ENCODE measurements at places on chromosomes 2 and 18. TPM values are rescaled to one million over a fixed set of nuclear protein-coding genes. Genes with fewer than 3 reads are reported as not detected.

DNA sequence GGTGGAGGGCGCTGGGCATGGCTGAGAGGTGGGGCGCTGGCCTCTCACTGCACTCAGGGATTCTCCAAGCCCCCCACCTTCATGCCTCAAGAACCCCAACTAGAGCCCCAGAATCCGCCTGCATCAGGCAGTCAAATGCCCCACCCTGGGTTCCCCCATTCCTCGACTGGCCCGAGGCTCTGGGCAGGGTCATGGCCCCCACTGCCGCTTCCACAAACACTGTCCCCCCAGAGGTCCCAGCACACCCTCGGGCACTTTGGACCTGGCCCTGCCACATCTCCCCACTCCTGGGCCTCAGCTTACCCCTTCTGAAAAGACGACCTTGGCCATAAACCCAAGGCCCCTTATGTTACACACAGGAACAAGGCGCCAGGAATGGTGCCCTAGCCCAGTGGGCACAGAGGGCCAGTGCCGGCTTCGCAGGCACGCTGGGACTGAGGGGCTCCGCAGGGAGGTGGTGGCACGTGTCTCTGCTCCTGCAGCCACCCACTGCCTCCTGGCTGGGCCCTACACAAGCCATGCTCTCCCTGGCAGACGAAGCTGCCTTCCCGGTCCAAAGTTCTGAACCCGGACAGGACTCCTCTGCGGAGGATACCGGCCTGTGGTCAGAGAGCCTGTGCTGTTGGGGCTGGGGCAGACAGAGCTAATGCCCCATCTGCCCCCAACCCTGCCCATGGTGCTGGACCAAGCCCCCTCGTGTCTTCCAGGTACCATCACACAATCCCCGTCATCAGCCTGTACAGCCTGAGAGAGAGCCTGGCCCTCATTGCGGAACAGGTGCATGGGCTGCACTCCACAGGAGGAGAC lies 6.8 kb downstream of the AGXT start:
- DNase-seq = no peak

DNA sequence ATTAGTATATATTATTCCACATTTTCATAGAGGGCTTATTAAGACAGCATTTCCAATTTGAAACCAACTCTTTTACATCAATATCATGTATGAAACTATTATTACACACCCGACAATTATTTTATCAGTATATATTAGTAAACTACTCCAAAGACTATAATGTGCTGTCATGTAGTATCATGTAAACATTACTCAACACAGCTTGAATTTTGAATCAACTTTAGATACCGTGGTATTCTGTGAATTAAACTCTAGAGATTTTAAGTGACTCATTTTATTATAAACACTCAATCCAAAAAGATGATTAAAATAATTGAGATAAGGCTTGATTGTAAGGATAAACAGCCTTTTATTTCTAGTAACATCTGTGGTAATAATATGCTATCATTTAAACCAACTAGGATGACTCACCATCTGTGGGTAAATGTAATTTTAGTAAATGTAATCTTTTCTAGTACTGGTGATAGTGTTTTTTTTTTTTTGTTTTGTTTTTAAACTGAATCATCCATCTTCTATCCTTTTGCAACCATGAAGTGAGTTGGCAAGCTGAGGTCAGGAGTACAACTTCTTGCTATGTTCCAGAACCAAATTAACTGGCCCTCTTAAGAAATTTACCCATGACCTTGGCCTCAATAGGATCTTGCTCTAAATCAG lies 144.3 kb upstream of the SMAD7 start:
- DNase-seq = no peak

The ZNF521 gene
- 43.7 TPM for polyA plus RNA-seq

The LYPD1 gene
- polyA plus RNA-seq = 5.8 TPM

- no peak for DNase-seq
Measured at GRCh38 chr18:22544626-22545025, 126.9 kb upstream of the CTAGE1 start.

DNA sequence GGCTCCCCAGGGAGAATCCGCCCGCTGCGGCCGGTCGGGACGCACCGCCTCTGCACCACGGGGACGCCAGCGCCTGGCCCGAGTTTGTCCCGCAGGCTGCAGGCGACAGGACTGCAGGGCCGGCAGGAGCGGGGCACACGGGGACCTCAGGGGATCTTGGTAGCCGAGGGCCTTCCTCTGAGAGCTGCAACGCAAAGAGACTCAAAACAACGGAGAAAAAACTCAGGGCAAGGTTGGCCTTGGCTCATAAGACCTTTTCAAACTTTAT lies 79.7 kb downstream of the ARHGEF4 start:
- DNase-seq = no peak

GRCh38 chr2:119659601-119660342 lies 19.2 kb upstream of the TMEM177 start:
- no peak for DNase-seq

- no peak for DNase-seq
Measured at GRCh38 chr2:7071916-7072556, 154.8 kb downstream of the RNF144A start.

The BBS5 gene
- 6.7 TPM for polyA plus RNA-seq

DNA sequence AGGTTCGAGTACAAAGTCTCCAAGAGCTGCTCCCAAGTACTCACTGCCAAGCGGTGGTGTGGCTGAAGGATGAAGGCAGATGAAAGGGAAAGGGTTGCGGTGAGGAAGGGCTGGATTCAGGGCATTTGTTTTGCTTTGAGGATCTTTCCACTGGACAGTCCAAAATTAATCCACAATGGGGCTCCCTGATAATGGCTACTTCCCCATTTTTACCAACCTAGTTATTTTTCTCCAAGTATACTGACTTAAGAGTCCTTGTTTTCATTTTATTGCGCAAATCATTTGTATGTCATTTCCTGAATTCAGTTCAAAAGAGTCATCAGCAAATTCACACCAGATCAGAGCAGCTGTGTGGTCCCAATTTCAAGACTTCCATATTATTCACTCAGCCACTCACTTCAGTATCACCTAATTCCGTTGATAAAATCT lies 464 bp upstream of the SESTD1 start:
- DNase-seq = no peak

DNA sequence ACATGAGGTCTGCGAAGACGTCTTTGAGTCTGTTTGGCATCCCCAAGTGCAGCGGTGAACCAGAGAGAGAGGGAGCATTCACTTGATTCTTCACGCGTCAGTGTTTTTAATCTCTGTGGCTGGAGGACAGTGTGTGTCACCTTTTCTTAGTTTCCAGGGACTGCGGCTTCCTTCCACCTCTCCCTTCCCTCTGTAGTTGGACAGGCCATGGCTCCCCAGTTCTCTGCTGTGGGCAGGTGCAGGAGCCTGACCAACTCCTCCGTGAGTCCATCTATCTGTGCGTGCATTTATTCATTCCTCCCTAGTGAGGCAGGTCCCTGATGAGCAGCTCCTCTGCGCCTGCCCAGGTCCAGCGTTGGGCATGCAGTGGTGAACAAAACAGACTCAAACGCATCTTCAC lies 42.9 kb downstream of the AGAP1 start:
- no peak for DNase-seq

The EVX2 gene
- not detected for polyA plus RNA-seq

DNA sequence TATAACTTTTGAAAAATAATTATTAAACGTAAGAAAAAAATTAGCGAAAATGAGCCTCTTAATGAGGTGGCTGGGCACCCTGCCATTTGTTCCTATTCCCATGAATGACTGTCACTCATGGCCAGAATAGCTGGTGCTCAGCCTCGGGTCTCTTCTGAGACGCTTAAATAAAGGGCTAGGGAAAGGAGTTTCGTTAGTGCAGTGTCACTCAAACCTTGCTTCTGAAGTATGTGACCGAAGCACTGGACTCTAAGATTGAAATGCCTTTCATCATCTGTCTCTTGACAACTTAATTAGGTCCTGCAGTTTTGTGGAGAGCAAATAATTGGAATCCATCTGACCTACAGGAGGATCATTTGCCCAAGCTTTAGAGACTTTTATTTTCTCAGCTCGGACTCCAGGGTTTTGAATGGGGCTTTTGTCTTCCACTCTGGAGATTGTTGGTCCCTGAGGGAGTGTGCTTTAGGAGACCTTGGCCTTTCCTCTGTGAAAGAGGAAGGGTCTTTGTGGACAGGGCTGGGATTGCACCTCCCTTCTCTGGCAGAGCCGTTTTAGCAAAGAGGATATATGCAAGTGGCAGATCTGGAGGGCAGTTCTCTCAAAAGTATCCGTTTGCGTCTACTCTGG lies 42.3 kb upstream of the FHOD3 start:
- DNase-seq = no peak

GRCh38 chr2:220315098-220315823 lies 687.8 kb downstream of the SLC4A3 start:
- no peak for DNase-seq

- no peak for DNase-seq
Measured at GRCh38 chr2:138084206-138084605, 119.9 kb downstream of the HNMT start.

DNA sequence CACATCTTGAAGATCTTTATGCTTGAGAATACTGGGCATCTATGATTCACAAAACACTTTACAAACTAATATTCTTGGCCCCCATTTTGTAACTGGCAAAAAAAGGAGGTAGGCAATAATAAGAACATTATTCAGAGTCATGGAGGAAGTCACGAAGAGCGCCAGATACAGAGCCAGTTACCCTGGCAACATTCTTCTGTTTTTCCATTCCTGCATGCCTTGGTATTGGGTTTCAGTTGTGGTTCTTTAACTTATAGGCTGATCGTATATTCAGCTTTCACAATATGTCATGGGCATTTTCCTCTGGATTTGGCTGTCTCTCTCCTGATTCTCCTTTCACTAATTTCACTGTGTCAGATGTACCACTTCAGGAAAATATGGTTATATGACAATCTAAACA lies 234.7 kb downstream of the HRH4 start:
- DNase-seq = peak; percentile 11

DNA sequence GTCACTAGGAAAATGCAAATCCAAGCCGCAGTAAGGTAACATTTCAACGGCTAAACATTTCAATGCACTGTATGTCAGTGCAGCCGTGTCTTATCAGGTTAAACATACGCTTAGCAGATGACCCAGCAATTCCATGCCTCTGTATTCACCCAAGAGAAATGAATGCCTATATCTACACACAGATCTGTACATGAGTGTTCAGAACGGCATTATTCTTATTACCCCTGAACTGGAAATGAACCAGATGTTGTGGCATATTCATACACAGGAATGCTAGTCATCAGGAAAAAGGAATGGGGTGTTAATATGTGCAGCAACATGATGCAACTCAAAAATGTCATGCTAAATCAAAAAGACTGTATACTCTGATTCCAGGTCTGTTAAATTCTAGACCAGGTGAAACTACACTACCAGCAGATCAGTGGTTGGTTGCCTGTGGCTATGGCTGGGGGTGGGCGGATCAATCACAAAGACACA lies 80.4 kb upstream of the RPL31 start:
- DNase-seq = no peak

DNA sequence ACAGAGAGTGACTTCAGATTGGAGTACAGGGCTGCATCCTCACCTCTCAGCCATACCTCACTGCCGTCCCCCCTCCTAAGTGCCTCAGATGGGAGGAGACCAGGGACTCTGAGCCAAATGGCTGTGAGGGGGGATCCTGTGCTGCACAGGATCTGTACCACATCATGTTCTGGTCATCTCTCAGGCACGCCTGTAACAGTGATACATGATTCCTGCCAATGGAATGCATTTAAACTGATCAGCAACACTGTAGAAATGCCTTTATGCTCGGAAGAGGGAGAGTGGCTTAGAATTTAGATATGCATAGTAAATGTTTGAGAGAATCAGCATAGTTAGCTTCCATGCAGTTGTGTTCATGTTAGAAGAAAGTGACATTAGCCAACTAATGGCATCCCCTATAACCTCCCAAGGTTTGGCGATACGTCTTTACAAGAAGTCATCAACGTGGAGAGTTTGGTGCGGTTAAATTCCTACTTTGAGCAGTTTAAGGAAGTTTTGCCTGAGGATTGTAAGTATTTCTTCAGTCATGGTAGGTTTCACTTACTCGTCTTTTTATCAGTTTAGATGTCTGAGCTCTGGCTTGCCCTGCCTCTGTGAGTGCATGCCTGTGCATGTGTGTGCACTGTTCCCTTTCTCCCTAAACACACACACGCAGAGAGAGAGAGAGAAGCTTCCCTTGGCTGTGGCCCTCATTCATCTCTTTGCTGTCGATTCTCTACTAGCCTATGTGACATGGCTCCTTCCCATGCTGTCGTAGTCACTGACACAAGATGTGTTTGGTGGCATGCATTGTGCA lies 40.0 kb downstream of the COA5 start:
- DNase-seq = no peak

The NGEF gene
- 1.2 TPM for polyA plus RNA-seq

The KCNJ13 gene
- polyA plus RNA-seq = 0.33 TPM

GRCh38 chr2:200119236-200119635 lies 163.9 kb downstream of the MAIP1 start:
- DNase-seq = no peak

DNA sequence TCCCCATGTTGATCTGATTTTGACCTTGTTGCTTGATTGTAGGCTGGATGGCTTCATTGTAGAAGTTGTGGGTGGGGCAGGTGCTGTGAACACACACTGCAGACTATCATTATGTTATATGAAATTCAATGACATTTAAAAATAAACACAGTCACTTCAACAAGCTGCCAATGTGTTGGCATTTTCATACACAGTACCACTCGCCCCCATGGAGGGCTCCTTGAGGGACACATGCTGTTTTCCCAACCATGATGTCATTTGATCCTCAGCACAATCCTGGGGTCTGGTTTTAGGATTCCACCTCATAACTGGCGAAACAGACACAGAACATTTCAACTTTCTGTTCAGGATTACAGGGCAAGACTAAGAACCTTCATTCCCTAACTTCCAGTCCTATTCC lies 86.9 kb downstream of the ZCCHC2 start:
- DNase-seq = no peak

The HOXD8 gene
- polyA plus RNA-seq = 40.0 TPM

- DNase-seq = peak; percentile 45
Measured at GRCh38 chr18:77478646-77479442, 229.2 kb downstream of the GALR1 start.

- DNase-seq = no peak
Measured at GRCh38 chr18:3286159-3286558, 24.2 kb downstream of the MYL12B start.

GRCh38 chr2:182897137-182897536 lies 30.7 kb upstream of the FRZB start:
- DNase-seq = no peak

DNA sequence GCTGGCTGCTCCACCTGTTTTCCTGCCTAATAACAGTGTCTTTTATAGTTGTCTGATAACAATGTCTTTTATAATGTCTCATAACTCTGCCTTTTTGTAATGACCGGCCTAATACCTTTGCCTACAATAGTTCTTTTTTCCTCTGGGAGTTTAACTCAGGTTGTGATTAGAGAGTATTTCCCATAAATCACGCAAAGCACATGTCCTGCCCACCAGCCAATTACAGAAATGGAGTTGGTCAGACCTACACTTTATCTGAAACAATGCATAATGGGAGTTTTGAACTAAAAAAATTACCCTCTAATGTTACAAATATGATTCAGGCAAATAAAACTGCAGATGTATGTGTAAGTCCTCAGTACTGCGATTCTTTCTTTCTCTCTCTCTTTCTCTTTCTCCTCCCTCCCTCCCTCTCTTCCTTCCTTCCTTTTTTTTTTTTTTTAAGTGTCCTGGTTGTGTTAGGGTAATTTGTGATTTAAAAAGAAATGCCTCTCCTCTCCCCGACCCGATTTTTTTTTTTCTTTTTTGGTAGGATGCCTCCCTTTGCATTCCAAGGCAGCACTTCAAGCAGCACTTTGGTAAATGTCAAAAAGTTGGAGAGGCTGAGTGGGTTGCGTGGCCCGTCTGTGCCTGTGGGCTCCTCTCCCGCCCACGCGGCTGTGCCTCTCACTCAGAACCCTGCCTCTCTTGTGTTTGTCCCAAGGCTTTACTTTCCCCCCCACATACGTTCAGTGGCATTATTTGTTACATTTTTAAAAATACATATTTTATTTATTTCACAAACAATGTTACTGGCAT lies 147.3 kb downstream of the AGAP1 start:
- DNase-seq = no peak

Measured in forelimb muscle (tissue), 1 donor.